Ascending aorta (tissue), 2 donors: ENCODE measurements at places on chromosomes 1 and 21. TPM values are rescaled to one million over a fixed set of nuclear protein-coding genes. Genes with fewer than 3 reads are reported as not detected.

DNA sequence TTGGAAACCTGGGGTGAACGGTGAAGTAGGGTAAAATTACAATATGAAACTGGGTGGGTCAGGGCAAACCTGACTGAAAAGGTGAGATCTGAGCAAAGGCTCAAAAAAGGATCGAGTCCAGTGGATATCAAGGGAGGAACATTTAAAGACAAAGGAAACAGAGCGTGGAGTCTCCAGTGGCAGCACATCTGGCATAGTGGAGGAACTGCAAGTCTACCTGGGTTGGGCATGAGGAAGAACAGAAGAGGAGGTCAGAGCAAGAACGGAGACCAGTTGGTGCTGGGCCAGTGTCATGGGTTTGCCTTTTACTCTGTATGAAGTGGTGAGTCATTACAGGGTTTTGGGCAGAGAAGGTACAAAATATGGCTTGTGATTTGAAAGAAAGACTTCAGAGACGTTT, 163.7 kb downstream of the NTPCR start:
- DNase-seq: no peak

DNA sequence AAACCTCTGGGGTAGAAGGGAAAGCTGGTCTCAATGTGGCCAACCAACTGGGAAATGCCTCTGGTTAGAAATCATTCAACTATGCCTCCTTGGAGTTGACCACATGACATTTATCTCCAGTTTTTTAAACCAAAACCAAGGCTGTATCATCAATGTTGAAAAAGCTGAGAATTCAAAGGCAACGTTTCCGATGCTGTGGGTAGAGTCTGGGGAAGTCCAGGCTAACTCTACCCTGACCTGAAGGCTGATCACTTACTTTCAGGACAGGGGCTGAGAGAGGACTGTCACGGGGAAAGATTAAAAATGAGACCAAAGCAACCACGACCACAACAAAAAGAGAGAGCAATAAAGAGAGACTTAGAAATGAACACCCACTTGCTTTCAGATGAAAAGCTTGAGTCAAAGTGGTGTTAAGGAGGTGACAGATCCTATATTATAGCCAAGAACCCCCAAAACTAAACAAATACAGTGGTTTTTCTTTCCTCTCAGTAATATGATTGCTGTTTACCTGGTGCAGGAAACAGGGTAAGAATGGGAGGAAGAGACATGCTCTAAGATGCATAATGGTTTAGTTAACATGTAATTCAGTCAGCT, 90.8 kb upstream of the TNFSF4 start:
- DNase-seq: no peak

- no peak for DNase-seq
Measured at GRCh38 chr1:225418059-225418458, 9.8 kb downstream of the LBR start.

GRCh38 chr1:22825486-22826189, 115.0 kb downstream of the EPHB2 start:
- DNase-seq: no peak

- no peak for DNase-seq
Measured at GRCh38 chr1:244163861-244164510, 112.9 kb downstream of the ZBTB18 start.

DNA sequence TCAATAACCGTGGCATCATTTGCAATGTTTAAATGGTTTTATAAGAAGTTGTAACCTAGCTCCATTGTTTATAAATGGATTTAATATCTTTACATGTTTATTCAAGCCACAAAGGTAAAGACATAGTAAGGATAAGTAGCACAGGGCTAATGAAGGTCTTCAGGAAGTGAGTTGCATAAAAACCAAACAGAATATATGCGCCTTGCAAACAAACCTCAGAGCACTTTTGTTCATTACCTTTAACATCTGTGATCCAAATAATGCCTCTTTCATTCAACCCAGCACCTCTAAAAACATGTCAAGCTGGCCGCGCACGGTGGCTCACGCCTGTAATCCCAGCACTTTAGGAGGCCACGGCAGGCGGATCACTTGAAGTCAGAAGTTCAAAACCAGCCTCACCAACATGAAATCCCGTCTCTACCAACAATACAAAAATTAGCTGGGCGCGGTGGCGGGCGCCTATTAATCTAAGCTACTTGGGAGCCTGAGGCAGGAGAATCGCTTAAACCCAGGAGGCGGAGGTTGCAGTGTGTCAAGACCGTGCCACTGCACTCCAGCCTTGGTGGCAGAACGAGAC, 25.3 kb downstream of the BRINP3 start:
- DNase-seq: no peak

GRCh38 chr1:229111703-229112319, 159.1 kb upstream of the RAB4A start:
- no peak for DNase-seq

DNA sequence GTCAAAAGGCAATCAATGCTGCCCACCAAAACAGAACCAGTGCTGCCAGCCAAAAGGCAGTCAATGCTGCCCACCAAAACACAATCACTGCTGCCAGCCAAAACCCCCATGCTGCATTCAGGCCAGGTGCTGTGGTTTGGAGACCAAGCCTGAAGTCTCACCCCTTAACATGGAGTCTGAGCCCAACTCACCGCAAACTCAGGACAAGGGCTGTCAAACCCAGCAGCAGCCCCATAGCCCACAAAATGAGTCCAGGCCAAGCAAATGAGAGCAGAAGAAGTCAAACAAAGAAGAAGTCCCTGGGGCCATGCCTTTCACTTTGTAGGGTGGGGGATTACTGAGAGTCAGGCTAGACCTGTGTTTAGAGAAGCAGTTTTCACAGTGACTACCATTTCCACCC, 6.4 kb downstream of the SMCP start:
- DNase-seq: no peak

CR1 gene
- 8.4 TPM for total RNA-seq

DNA sequence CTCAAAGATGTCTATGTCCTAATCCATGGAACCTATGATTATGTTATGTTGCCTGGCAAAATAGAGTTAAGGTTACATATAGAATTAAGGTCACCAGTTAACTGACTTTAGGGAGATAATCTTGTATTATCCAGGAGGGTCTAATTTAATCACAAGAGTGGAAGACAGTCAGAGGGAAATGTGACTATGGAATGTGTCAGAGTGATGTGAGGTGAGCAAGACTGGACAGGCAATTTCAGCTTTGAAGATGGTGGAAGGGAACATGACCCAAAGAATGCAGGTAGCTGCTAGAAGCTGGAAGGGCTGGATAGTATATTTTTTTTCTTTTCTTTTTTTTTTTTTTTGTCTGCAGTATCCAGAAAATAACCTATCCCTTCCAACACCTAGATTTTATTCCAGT, 241.7 kb upstream of the NEGR1 start:
- DNase-seq: no peak

OR6K3 gene
- total RNA-seq: not detected
